Dorsolateral prefrontal cortex (tissue), 122 donors: ENCODE measurements at places on chromosomes 5 and 9.

- DNase-seq: no peak
These were observed 440.7 kb downstream of the DMAC1 start for GRCh38 chr9:7358876-7359275.

GRCh38 chr9:37923118-37923795, 19.3 kb upstream of the SLC25A51 start:
- no peak for DNase-seq

- no peak for DNase-seq
These were observed 80.9 kb upstream of the IL33 start for GRCh38 chr9:6134661-6135180.

- DNase-seq: no peak
These were observed 47.2 kb downstream of the SECISBP2 start for GRCh38 chr9:89365532-89365912.

GRCh38 chr5:69224520-69224919, 10.2 kb upstream of the CDK7 start:
- no peak for DNase-seq

- no peak for DNase-seq
These were observed 14.5 kb downstream of the VAV2 start for GRCh38 chr9:133977421-133978201.

DNA sequence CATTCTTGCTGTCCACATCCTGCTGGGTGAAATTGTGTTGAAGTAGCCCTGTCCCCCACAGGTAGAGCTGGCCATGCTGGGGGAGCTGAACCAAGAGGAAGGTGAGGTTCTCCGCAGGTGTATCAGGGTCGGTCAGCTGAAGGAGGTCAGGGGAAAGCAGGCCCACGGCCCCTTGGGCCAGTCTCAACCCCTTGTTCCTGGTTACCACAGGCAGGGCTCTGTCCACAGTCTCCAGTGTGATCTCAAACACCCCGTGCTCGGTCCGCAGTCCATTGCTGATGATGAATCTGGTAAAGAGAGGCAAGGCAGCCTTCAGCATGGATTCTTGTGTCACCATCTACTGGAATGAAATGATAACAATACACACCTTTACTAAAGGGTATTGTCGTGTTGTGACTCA, 53.4 kb upstream of the CER1 start:
- no peak for DNase-seq

DNA sequence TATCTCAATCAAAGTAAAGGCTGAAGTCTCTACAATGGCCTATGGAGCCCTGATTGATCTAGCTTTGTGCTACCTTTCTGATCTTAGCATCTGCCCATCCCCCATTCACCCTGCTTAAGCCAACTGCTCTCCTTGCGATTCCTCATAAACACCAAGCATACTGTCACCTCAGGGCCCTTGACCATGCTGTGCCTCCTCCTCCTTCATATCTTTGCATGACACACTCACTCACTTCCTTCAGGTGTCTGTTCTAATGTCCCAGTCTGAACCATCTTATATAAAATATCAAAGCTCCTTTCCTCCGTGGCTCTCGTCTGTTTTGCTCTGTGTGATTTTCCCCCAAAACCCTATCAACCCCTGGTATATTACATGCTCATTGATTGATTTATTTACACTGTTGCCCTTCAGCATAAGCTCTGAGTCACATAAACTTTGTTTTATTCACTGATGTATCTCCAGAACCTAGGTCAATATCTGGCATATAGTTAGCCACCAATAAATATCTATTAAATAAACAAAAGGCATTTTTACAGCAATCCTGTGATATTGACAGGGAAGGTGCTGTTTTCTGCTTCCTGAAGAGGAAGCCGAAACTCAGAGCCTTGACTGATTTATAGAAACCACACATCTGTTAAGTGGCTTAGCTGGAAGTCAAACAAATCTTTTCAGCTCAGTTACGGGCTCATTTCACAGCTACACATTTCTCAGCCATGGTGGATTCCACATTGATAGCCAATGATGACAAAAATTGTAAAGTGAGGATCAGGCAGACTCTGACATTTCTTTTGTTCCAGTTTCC, 103.6 kb downstream of the BOD1 start:
- no peak for DNase-seq
